Stimulated activated CD4-positive, alpha-beta T cell treated with anti-CD3 and anti-CD28 coated beads, Interleukin-4, amount 100 ng/mL, for 4 hours (primary cell): ENCODE measurements at places on chromosomes 12 and 14.

- no peak for DNase-seq
Observed at GRCh38 chr14:20799892-20800544, 2.6 kb downstream of the RNASE1 start.

GRCh38 chr12:25264862-25265261, 14.1 kb upstream of the KRAS start:
- no peak for DNase-seq

DNA sequence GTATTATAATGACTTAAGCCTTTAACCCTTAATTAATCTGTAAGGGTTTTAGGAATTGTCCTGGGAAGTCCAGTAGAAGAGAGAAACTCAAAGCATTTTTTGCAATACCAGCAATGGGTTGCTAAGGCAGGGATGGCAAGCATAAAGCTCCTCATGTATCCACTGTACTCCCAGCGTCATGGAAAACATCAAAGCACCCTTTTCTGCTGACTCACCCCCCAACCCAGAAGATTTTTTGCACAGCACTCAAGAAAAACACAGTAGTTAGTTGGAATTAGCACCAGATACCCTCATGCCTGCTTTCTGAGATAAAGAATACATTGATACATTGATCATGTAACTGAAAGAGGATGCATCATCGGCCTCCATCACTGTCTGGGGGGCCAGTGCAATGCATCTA, 199.1 kb upstream of the CNOT2 start:
- DNase-seq = no peak

DNA sequence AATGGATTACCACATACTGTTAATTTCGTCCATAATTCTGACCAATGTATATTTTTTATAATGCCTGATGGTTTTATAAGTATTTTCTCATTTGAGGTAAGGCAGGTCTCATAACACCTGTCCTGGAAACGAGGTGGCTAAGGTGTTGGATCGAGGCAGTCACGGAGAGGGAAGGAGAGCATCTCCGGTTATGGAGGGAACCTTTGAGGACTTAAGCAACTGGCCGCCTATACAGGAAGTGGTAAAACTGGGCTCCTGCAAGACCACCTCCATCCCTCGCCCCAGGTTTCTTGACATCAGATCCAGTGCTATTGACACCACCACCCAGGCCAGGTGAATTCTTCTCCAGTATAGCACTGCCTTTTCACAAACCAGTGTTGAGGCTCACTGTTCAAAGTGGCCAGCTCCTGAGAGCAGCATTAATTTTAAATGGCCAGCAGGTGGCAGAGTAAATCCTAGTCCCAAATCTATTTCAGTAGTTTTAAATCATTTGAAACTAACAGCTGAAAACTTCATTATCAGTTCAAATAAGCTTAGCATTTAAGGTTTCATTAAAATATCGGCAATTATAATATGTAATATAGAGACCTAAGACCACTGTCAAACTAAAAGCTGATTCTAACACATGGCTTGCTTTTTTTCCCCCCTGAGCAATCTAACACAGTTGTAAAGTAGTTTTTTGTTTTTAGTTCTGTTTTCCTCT, 100.8 kb downstream of the PPM1A start:
- DNase-seq = peak; percentile 3

DNA sequence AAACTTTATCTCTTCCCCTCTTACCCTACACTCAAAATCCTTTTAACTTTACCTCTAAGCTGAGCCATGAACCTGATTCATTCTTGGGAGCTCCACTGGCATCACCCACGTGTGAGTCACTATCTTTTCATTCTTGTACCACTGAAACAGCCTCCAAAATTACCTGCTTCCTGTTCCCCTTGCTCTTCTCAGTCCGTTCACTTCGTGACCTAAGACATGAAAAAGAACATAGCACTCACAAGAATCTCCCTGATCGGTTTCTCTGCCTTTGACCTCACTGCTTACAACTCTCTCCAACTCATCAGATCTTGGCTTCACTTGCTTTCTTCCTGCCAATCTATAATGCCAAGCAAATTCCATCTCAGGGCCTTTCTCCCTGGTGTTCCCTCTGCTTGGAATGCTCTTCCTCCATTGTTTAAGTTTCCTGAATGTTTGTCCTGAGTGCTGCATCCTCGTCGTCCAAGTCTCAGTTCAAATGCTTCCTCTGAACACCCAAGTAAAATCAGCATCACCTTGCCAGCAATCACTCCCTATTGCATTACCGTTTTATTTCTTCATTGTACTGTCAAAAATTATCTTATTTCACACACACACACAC, 9.2 kb downstream of the GLIPR1 start:
- DNase-seq = no peak

DNA sequence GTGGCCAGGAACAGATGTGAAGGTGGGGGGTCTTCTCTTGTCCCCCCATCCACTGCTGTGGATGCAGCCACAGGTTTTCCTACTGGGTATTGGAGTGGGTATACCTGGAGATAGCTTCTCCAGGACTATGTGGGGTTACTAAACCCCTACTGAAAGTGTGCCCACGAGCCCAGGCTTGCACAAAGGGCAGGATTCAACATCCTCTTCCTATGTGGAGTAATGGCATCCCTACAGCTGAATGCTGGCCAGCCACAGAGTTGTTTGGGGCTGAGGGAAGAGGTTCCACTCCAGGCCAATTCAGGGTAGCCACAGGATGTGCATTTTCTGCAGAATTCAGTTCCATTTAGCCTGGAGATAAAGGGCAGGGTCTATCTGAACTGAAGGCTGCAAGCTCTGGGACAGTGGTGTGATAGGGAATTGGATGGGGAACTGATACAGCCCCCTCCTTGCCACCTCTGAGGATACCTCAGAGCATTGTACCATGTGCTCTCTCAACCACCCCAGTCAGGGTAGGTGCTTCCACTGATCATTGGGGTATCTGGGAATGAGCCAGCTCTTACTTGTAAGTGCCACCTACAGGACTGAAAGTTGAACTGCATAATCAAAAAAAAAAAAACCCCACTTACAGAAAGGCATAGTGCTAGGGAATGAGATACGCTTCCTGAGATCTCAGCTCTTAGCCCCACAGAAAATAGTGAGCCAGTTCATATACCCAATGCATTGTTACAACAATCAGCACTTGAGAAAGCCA, 187.1 kb downstream of the KITLG start:
- DNase-seq = no peak

DNA sequence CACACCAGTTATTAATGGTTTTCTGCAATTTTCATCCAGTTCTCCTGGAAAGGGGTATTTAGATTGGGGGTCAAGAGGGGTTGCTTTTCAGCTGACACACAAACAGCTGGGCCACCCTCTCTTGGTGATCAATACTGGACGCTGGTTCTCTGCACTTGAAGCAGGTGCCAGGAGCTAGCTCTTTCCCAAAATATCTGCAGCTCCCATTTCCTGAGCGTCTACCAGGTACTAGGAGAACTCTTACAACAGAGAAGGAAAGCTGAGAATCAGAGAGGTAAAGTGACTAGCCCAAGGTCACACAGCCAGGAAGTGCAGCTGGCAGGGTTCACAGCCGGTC, 1.2 kb downstream of the TESC start:
- DNase-seq = no peak

- no peak for DNase-seq
Observed at GRCh38 chr12:47903151-47903611, 1.6 kb downstream of the VDR start.

GRCh38 chr12:27385766-27386564, 53.3 kb downstream of the BMAL2 start:
- DNase-seq = no peak

- no peak for DNase-seq
Observed at GRCh38 chr14:26204728-26205479, 392.9 kb downstream of the NOVA1 start.

GRCh38 chr14:51248016-51248987, 8.3 kb downstream of the TMX1 start:
- DNase-seq = no peak

- DNase-seq = peak; percentile 77
Observed at GRCh38 chr14:23071244-23071920, 14.1 kb upstream of the CDH24 start.

DNA sequence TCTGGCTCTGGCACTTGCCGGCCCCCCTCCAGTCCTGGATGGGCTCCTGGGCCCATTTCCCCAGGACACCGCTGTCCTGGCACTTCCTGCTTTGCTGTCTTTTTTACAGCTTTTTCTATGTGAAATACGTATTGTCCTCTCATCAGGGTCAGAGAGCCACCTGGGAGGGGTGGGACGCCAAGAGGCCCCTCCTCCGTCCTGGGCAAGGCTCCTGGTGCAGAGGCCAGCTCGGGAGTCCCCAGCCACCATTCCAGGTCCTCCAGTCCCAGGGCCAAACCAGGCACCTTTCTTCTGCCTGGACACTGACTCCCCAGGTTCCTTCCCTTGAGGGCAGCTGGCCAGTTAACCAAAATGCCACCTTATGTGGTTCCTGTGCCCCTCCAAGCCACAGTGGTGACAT, 22.8 kb downstream of the ARL6IP4 start:
- no peak for DNase-seq

DNA sequence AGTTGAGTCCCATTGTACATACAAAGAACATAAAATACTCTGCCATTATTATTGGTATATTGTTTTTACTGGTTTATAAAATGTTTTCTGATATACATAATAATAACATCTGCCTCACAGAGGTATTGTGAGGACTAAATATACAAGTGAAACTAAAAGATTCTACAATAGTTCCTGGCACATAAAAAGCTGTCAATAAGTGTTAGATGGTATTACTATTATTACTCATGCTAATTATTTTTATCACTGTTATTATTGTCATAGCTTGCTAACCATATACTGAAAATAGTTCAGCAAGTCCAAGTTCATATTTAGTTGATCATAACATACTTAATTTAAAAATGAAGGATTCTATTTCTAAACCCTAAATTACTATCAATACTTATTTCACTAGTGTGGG, 34.4 kb downstream of the BTG1 start:
- DNase-seq = no peak

GRCh38 chr12:41697161-41697560, 447.5 kb downstream of the GXYLT1 start:
- DNase-seq = no peak

DNA sequence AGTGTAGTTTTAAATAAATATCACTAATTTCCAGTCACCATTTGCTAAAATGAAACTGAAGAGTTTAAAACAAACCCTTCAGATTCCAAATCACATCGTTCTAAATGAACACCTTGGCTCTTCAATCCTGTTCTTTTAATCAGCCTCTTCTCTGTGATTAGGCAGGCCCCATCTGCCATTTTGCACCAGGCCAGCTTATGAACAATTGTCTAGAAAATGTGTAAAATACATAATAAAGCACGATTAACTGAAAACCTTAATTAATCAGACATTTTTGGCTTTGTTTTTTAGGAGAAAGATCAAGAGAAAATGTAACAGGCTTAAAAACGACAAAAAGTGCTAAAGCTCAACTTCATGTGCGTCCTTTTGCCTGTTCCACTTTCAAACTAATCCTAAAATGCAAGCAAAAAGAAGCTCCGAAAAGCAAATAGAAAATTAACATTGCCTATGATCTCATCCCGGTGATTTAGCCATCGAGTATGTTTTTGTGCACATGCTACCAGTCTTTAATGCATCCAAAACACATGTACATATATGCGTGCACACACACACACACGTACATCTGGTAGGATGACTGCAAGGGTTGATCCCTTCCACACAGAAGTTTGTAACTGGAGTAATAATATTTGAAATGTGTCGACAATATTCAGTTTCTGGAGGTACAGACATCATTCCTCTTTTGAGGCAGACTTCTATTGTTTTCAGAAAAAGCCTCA, 288.6 kb downstream of the FOXN3 start:
- DNase-seq = no peak

- DNase-seq = no peak
Observed at GRCh38 chr14:24323341-24323740, 11.5 kb downstream of the ADCY4 start.

GRCh38 chr12:27104546-27104945, 22.2 kb upstream of the C12orf71 start:
- DNase-seq = no peak

DNA sequence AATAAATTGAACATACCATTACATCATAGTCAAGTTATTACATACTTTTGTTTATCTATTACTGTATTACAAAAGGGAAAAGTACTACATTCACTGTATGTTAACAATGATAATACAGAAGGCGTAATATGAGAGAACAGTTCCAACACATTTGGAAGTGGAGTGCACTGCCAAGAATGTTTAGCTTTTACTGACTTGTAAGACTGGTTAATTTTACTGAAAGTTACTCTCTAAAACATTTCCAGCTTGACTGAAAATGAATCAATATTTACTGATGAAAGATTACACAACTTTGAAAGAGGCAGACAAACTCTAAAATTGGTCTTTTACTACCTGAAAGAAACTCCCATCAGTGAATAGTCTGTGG, 728.5 kb downstream of the FSCB start:
- DNase-seq = no peak

DNA sequence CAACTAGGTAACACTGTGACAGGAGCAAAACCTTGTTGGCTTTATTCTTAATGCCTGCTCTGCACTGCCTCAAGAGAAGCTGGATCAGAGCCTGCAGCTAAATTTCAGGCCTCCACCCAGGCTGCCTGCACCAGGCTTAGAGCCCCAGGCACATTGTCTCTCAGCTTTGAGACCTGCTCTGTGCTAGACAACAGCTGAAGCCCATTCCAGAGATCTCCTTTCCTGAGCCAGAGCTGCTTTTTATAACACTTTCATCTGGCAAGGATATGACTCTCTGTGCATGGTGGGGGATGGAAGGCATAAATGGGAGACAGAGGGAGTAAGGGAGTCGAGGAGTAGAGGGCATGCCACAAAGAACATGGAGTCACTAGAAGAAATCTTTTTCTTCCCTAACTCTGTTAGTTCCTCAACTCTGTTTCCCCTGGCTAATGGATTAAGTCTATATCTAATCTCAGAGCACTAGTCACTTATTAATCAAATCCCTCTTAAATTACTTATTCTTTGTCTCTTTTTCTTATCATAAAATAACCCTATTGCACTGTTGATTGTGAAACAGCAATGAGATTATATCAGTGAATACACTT, 27.1 kb upstream of the LUM start:
- DNase-seq = no peak
